ENCODE measurements at places on chromosomes 5 and 9.

- DNase-seq, result no peak
Observed at GRCh38 chr5:56450766-56451165, 217.6 kb upstream of the ANKRD55 start.

DNA sequence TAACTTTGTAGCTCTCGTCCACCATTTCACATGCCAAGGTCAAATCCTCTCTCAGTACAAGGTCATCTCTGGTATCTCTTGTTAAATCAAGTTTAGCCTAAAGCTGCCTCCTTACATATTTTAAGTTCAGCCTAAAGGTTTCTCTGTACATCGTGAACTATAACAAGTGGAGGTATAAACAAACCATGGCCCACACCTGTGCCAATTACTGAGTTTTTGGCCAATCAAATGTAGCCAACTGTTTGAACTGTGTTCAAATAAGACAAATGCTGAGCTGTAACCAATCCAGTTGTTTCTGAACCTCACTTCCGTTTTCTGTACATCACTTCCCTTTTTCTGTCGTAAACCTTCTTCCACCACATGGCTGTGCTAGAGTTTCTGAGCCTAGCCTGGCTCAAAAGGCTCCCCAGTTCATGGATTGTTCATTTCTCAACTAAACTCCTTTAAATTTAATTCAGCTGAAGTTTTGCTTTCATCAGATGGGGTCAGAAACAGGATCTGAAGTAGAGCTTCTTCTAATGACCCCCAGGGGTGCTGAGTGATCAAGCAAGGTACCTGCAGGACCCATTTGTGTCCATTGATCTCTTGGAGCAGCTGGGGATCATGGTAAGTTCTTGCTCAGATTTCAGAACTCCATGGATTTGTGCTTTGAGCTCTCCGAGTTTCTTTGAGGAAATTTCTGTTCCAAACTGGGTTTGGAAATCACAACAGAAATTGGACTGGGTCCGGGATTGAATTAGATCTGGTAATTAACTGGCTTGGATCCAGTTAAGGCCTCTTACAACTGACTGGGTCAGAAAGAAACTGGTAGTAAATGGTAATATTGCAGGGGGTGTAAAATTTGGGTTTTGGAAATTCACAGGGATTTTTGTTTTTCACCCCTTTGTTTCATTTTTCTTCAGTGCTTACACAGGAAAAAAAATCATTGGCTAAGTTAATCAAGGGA, 11.0 kb upstream of the NANS start:
- DNase-seq, result no peak

DNA sequence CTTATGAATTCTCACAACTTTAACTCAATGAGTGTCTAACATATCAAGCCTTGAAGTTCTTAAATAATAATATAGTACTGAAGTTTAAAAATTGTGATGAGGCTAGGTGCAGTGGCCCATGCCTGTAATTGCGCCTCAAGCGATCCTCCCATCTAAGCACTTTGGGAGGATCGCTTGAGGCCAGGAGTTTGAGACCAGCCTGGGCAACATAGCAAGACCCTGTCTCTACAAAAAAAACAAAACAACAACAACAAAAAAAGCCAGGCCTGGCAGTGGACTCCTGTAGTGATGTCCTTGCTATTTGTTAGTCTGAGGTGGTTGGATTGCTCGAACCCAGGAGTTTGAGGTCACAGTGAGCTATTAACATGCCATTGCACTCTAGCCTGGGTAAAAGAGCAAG, 98.4 kb downstream of the ADGRV1 start:
- no peak for DNase-seq

GRCh38 chr5:157232706-157233105, 33.2 kb upstream of the CYFIP2 start:
- DNase-seq, result no peak

GRCh38 chr5:156934450-156935211, 28.4 kb downstream of the TIMD4 start:
- no peak for DNase-seq

- DNase-seq, result no peak
Observed at GRCh38 chr9:136107953-136108647, 10.6 kb downstream of the TMEM250 start.

DNA sequence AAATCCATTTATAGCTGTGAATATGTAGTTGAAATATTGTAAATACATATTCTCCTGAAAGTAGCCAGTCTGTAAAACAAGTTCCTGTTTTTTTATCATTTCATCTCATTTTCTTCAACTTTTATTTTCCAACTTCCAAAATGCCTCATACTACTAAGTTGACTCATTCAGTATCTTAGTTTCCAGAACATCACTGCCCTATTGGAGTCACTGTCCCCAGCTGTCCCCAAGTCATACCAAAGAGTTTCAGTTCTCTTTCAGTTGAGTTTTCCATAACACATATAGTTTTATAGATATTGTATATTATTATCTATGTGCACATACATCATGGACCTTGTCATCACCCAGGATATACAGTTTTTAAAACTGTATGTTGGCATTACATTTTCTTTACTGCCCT, 261.7 kb downstream of the CDH12 start:
- DNase-seq, result no peak

DNA sequence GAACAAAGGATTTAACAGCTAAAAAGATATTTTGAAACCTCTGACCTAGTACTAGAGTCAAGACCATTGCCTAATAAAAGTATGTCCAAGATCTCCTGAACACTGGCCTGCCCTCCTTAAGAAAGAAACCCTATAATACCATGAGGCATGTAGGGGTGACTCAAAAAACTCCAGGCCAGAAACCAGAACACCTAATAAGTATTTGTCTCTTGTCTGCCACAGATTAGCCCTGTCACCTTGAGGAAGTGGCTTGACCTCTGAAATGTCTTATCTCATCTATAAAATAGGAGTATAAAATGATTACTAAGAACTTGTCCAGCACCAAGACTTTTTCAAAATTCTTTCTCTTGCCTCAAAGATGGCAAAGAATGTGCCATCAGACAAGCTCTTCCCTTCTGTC, 125.5 kb upstream of the RASGRF2 start:
- DNase-seq, result no peak

DNA sequence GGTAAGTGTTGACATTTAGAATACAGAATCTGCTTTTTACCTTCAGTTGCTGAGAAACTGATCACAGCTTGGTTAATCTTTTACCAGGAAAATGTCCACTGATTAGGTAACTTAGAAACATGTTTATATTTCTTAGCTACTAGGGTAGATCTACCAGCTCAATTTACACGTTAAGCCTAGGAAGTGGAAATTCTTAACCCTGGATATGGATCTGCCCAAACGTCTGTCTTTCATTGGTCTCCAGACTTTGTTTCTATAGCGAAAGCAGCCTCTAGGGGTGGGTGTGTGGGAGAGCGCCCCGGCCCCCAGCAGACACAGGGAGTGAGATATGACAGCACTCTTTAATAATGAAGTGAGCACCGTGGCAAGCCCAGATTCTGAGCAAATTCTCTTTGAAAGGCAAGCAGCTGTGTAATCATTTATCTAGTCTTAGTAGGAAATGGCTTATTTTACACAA, 141.6 kb upstream of the ZNF608 start:
- DNase-seq, result no peak

DNA sequence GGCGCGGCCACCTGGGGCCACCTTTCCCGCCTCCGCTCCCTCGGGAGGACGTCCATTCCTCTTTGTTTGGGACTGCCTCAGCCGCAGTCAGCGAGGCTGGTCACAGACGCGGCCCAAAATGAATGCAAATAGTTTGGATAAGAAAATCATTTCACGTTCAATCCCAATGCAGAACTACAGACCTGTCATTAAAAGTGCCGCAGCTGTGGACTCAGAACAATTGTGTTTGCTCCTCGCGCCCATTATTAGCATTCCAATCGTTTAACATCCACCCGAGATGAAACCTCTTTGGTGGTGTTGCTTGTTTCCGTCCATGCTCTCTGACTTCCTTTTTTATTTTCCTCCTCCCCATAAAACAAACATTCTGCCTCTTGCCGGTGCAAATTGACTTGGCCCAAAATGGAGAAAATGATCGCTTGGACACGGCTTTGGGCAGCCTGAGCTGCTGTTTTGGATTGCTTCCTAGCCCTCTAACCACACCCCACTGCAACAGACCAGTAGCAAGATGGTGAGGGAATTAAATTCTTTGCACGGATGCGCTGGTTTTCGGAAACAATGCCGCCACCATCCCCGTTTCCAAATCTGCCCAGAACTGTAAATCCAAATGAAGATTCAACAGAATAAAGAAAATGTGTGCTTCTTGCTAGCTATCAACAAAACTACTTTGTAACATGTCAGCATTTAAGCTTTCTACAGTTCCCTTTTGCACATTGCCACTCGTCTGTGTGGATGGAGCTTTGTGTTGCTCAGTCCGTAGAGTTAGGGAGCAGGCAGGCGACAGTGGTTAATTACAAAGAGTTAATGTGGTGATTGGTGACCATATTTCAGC, 784 bp downstream of the NLN start:
- DNase-seq, result peak; percentile 28

- no peak for DNase-seq
Observed at GRCh38 chr9:110619831-110620230, 40.3 kb upstream of the SVEP1 start.

- no peak for DNase-seq
Observed at GRCh38 chr9:113526841-113527240, 63.3 kb downstream of the RGS3 start.

DNA sequence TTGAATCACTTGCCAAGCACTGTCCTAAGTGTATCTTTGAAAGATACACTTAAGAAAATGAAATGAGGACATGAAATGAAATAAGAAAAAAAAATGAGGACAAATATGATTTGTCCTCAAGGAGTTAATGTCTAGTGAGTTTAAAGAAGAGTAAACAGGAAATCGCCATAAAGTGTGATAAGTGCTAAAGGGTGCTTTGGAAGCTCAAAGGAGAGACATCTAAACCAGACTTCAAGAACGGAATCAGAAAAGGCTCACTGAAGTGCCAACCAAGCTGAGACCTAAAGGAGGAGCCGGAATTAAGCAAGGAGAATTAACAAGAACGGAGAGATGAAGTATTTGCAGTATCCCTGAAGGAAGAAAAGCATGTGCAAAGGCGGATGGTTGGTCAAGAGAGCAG, 200.8 kb downstream of the CWC27 start:
- DNase-seq, result no peak

DNA sequence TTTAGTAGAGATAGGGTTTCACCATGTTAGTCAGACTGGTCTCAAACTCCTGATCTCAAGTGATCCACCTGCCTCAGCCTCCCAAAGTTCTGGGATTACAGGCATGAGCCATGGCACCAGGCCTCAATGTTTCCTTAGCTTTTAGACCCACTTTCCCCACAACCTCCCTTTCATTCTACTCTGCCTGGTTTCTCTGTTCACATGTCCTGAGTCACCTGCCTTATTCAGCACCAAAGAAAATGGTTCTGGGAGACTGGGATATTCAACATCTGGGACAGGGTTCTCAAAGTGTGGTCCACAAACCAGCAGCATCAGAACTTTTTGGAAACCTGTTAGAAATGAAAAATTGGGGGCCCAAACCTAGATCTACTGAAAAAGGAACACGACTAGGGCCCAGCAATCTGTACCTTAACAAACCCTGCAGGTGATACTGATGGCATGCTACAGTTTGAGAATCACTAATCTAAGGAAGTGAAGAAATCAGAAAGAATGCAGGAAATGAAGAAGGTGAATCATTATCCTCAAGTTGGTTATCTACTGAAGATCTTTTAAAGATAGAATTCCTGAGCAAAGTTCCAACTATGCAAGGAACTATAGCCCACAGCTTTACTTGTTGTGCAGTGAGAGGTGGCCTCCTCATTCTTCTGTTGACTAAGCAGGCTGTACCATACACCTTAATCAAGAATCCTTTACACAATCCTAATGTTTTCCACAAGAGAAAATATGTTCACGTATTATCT, 51.8 kb upstream of the CTNNAL1 start:
- no peak for DNase-seq

- no peak for DNase-seq
Observed at GRCh38 chr9:4111233-4112008, 188.4 kb downstream of the GLIS3 start.

GRCh38 chr5:36619012-36619635, 12.7 kb downstream of the SLC1A3 start:
- DNase-seq, result no peak

DNA sequence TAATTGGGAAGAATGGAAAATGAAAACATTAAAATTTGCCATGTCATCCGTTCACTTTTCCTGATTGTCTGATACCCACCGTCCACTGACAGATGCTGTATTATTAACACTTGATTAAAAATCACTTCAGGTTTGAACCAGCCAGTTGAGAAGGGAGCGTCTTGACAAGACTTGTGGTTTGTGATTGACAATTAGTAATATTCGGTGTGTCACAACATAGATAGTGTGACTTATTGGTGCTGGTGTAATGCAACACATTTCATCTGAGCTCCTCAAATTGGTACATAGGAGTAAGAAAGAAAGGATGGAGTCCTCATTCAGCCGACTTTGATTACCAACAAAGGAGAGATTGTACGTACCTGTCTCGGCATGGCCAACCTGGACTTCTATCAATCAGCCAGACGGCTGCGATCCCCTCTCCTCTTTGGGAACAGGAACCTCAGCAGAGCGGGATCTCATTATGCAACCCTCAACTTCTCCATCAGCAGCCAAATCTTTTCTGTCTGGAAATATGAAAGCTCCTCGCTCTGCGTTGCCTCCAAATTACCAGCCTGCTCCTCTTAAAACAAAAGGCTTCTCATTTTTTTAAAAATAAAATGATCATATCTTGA, 211.7 kb upstream of the MVB12B start:
- DNase-seq, result no peak

GRCh38 chr5:172872997-172873491, 39.0 kb downstream of the ERGIC1 start:
- peak; percentile 88 for DNase-seq

DNA sequence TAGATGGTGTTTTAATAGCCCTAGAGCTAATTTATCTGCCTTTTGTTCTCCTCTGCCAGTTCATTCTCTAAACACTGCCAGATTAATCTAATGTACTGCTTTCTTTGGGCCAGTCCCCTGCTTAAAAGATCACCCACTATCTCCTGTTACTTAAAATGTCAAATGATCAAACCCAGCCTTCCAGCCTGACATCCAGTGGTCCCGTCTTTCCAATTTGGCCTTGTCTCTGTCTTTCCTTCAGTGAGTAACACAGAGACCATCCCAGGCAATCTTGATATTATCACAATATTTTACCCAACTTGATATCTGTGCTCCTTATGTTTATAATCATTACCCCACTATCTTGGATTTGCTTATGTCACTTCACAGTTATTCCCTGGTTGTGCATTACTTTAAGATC, 12.0 kb downstream of the PRR16 start:
- DNase-seq, result no peak

- DNase-seq, result no peak
Observed at GRCh38 chr9:20558566-20559016, 63.7 kb downstream of the MLLT3 start.

GRCh38 chr5:2459251-2459650, 292.2 kb downstream of the IRX2 start:
- no peak for DNase-seq

- no peak for DNase-seq
Observed at GRCh38 chr9:73009649-73010288, 56.9 kb upstream of the ALDH1A1 start.

- DNase-seq, result no peak
Observed at GRCh38 chr9:96241391-96241809, 60.6 kb downstream of the HSD17B3 start.

All from heart left ventricle (tissue), 16 donors.